ENCODE measurements at places on chromosomes 2 and 18.

DNA sequence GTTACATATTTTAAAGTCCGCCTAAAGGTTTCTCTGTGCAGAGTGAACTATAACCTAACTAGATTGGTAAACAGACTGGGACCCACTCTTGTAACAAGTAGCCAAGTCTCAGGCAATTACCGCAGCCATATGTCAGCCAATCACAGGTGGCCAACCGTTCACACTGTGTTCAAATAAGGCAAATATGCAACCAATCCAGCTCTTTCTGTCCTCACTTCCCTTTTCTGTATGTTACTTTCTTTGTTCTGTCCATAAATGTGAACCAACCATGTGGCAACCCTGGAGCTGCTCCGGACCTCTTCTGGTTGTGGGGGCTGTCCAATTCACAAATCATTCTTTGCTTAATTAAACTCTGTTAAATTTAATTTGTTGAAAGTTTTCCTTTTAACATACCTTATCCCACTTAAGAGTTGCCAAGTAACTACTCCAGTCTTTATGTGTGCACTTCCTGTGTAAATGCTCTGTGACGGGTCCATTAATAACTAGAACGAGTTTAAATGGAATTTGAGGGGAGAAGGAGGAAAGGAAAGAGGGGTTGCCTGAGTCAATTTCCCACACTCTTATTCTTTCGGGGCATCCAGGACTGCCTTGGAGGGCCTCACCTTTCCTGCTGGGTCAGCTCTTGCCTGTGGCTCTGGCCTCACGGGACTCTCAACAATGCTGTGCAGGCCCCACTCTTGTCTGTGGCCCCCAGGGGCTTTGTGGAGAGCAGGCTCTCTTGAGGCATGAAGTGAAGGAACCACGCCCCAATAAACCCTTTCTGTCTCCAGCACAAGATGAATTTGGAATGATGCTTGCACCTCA is 6.6 kb upstream of the RPL37A start:
- no peak for DNase-seq

- no peak for DNase-seq
These were observed 207.7 kb downstream of the OSR1 start for GRCh38 chr2:19150726-19151125.

DNA sequence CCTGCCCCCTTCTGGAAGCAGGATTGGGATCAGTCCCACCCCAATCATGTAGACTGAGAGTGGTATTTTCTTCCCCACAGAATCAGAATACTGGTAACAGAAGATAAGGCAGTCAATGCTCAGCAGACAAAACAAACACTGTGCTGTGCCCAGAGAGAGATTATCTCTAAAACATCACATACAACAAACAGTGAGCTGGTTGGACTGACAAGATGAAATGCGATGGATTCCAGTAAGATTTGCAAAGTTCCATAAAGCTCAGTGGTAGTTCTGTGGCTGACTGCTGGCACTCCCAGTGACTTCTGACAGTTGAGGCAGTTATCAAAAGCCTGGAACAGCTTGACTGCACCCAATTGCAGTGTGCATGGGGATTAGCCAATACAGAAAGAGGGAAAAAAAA is 311.5 kb upstream of the MGAT5 start:
- DNase-seq: no peak

- no peak for DNase-seq
These were observed 195.6 kb downstream of the FSIP2 start for GRCh38 chr2:185934232-185934631.

- no peak for DNase-seq
These were observed 34.6 kb downstream of the SETBP1 start for GRCh38 chr18:44715245-44715644.

DNA sequence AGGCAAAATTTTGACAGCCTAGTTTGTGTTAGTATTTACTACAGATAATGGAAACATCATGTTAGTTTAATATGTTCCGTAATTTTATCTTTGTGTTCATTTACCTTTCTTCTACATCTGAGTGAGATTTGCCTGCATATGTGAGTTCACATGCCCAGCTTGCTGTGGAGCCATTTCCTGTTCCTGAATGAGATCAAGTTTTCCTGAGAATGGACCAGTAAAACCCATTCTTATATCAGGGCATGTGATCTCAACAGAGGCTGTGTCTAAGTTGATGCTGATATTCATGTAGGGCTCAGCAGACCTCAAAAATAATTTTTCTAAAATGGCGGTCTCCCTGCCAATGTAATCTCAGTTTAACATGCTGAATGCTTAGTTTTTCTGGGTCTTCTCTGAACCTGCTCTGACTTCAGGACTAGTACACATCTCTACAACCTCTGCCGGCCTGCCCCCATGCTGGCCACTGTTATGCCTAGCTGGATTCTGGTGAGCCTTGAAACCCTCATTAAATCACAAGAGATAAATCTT is 1.0 kb downstream of the IL1A start:
- no peak for DNase-seq

- DNase-seq: no peak
These were observed 67.5 kb downstream of the ZEB2 start for GRCh38 chr2:144452169-144452988.

DNA sequence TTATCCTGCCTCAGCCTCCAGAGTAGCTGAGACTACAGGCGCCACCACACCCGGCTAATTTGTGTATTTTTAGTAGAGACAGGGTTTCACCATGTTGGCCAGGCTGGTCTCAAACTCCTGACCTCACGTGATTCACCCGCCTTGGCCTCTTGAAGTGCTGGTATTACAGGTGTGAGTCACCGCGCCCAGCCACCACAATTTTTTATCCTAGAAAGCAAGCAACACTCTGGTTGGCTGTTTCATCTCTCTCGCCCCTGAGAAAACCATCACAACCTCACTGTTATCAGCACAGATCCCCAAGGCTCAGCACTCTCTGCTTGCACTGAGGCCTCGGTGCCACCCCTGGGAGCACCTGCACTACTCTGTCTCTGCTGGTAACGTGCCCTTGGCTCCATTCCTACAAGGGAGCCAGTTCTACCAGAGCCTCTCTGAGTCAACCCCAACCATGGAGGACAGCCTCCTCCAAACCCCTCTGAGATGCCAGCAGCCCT is 134.8 kb upstream of the AGAP1 start:
- no peak for DNase-seq

DNA sequence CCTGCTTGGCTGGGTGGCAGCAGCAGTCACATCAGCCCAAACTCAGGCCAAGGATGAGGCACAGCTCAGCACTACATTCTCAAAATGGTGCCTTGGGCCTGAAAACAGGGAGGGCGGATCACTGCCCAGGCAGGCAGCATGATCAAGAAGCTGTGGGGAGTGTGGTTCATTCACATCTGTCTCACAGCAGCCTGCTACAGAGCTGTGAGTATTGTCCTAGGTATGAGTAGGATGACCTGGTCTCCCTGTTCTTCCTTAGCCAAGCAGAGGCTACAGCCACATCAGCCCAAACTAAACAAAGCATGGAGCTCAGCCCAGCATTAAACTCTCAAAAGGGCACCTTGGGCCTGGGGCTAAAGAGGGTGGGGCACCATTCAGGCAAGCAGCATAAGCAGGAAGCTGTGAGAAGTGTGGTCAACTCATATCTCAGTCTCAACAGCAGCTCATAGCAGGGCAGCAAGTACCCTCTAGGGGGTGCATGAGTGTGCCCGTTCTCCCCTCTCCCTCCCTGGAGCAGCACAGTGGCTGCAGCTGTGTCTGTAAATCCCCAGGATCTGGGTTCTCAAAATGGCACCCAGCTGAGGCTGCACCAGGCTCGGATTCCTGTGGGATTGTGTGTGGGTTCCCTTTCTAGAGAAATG is 139.6 kb downstream of the TRABD2A start:
- DNase-seq: peak; percentile 60

DNA sequence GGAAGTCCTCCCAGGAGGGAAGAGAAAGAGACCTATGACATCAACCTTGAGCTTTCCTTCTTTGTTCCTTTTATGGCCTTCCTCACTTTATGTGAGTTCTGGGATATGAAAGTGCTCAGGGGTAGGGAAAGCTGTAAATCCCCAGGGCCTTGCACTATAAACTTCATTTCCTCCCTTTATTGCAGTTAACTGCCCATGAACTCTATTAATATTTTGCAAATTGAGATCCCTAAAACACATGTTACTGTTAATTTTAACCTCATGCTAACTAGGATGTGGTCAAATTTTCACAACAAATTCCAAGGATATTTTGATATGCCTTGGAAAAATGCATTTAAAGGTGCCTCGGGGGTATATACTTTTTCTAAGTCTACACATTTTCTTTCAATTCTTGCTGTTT is 359.9 kb downstream of the OSR1 start:
- DNase-seq: no peak

DNA sequence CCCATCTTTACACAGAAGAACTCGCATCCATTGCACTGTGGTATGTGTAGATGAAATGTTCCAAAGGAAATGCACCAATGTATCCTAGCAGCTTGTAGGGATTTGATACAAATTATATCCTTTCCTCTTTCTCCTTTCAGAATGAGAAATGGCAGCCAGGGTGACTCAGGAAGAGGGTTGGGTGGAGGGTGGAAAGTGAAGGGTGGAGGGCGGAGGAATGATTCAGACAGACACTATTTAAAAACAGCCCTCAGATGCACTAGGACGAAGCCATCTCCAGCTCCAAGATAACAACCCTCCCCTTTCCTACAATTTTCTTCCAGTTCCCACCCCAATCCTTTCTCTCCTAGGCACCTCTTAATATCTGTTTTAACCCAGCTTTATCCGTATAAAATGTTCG is 96.2 kb upstream of the STK39 start:
- DNase-seq: no peak

- peak; percentile 32 for DNase-seq
These were observed 25.0 kb downstream of the DCDC2C start for GRCh38 chr2:3728104-3729054.

- no peak for DNase-seq
These were observed 2.0 kb downstream of the RAPH1 start for GRCh38 chr2:203532957-203533658.

Measured in Jurkat, Clone E6-1 (cell line).